Activated T-cell treated with anti-CD3 and anti-CD28 coated beads, Interleukin-2, amount 50 U/mL, for 72 hours (primary cell): ENCODE measurements at places on chromosomes 16 and 17.

DNA sequence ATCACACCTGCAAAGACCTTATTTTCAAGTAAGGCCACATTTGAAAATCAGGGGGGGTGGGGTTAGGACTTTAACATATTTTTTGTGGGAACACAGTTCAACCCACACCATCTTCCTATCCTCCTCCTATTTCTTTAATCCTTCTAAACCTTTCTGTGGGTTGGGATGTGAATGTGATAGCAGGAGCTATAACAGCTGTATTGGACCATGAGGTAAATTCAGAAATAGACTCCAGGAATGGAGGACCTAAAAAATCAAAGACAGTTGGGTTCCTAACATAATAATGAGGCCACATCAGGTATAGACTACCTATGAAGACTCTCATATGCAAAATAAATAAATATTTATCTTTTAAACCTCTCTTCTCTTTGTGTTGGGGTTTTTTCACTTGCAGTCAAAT, 451.4 kb downstream of the XYLT1 start:
- no peak for DNase-seq

DNA sequence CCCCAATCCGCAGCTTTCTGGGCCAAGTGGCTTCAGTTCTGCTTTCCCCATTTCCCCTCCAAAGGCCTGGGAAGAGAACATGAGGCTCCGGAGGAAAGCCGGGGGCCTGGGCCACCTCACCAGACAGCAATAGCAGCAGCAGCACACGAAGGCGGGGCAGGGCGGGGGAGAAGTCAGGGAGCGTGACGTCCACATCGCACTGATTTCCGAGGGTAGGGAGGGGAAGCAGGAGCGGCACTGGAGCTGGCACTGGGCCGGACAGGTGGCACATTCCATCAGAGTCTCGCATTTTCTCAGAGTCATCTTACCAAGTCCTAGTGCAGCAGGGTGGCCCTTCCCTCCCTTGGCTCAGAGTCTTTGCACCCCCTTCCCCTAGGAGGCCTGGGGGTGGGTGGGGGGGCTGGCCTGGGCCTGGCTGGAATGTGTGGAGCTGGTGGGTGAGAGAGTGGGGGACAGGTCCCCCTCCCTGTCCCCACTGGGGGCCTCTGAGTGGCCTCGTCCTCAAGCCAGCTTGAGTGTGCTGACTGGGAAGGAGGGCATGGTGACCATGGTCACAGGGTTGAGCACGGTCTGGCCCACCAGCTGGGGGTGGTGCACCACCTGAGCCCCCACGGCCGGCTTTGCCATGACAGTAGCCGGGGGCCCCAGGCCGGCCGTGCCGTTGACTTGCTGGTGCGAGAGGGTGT, 14.3 kb downstream of the MNT start:
- DNase-seq = no peak

DNA sequence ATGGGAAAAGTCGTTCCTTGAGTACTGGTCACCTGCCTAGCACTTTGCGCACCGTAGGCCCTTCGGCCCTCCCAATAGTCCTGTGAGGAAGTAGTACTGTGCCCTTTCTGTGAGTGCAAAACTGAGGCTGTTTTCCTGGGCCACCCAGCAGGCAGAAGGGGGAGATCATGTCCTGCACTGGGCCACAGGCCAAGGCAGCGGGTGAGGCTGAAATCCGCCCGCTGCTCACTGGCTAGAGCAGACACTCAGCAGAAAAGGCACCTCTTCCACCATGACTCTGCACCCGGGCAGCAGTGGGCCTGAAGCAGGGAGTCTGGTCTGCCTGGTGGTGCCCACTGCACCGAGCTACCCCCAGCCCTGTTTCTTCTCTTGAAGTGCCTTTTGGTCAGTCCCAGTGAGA, 20.2 kb downstream of the METTL22 start:
- no peak for DNase-seq

- DNase-seq = no peak
Measured at GRCh38 chr16:868846-869822, 68.6 kb upstream of the GNG13 start.

GRCh38 chr17:50712641-50713040, 4.9 kb upstream of the ANKRD40 start:
- DNase-seq = no peak

GRCh38 chr16:78998879-78999278, 601.7 kb downstream of the MAF start:
- DNase-seq = no peak

DNA sequence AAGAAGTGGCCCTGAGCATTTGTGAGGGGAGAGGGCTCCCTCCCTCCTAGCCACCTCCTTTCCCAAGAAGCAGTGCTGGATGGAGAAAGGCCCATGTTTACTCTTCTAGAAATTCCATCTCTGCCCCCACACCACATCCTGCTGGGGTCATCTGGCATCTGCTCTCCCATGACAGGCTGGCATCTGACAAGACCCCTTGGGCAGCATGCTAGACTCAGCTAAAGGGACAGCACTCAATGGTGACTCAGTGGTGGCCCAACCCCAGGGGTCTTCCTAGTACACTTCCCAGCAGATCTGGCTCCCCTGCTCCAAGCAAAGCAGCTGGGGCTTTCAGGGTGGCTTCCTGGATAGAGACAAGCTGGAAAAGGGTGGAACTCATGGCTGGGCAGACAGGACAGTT, 14.4 kb downstream of the SLC38A7 start:
- DNase-seq = no peak

DNA sequence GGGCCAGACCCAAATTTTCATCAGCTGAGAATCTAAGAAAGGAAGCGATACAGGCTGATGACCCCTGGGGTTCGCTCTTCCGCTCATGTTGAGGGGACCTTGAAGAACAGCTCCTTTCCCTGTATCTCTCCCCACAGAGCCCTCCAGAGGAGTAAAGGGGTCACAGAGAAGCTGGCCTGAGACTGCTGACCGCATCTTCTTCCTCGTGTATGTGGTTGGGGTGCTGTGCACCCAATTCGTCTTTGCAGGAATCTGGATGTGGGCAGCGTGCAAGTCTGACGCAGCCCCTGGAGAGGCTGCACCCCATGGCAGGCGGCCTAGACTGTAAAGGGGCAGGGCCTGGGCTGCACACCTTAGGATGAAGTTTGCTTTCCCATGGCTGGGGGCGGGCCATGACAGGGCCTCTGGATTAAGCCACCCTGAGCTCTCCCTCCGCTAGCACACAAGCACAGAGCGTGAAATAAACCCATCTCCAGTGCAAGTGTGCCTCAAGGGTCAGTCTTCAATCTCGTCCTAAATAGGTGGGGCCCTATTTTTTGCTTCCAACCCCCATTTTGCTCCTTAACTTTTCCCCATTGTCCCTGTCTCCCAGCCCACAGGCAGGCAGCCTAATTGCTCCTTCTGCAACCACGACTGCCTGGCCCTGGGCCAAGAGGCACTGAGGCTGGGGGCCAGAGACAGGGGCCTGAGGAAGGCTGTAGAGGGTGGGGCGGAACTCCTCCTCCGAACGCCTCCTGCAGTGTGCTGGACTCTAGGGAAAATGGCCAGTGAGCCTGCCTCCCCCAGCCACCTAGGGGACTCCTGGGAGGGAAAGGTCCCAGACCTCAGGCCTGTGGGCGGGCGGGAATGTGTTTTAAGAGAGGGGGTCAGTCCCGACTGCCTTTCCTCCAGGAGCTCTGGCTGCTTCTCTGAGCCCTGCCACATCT, 3.6 kb downstream of the ZACN start:
- DNase-seq = no peak

DNA sequence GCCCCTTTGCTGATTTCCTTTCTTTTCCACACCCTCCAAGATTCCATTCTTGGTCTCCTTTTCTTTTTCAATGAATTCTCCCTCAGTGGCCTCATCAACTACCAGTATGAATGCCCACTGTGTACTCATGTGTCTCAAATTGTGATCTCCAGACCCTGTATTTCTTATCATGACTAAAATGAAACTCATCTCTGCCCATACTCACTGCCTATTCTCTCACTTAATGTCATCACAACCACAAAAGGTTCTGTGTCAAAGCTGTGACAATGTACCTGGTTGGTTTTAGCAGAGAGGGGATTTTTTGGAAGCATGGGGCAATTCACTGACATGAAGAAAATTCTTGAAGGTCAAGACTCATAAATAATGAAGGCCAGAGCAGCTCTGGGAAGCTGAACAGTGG, 11.5 kb upstream of the TBX4 start:
- no peak for DNase-seq

- DNase-seq = no peak
Measured at GRCh38 chr16:80100186-80100585, 440.6 kb upstream of the DYNLRB2 start.

GRCh38 chr17:10628756-10629155, 28.4 kb downstream of the MYH3 start:
- peak; percentile 6 for DNase-seq

DNA sequence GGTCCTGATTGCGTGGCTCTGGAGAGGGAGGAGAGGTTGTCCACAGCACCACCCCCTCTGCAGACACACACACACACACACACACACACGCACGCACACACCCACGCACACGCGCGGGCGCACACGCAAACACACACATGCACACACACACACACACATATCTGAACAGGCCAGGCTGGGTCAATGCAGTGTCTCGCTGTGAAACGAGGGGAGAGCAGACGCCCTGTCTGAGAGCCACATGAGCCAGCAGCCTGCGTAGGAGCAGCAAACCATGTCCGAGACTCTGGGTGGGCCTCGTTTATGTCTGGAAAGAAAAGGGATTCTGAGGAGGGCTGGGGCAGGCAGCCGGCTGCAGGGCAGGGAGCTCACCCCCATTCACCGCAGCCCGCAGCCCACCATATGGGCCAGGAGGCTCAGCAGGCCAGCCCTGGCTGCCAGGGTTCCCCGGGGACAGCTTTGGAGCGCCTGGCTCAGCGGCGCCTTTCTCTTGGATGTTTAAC, 93.3 kb upstream of the TNRC6C start:
- DNase-seq = no peak

DNA sequence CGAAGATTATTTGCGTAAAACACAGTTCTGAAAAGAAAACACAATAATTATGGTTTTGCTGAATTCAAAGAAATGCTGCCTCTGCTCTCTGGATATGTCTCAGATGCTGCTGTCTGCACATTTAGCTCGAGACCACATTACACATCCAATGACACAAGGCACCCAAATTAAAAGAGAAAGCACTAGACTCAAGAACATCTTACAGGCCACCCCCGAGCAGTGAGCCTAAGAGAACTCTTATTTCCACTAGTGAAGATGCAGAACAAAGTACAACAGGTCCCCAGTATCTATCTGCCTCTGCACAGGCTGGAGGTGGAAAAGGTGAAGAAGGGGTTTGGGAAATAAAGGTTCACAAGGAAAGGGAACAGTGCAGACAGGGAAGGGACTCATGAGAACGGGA, 33.5 kb downstream of the GRB2 start:
- peak; percentile 42 for DNase-seq

DNA sequence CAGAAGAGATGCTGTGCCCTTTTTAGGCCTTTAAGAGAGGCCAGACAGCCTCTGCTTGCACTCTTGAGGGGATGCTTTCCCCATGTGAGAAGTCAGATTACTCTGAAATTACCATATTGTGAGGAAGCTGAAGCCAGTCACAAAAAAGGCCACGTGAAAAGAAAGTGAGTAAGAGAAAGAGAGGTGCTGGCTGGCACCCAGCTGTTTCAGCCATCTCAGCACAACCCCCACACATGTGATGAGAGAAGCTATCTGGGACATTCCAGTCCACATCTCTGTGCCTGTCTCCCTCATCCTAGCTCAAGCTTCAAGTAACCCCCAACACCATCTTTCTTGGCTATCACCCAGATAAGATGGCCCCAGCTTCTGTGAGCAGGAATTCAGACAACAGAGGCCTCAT, 131.4 kb downstream of the HS3ST2 start:
- no peak for DNase-seq

DNA sequence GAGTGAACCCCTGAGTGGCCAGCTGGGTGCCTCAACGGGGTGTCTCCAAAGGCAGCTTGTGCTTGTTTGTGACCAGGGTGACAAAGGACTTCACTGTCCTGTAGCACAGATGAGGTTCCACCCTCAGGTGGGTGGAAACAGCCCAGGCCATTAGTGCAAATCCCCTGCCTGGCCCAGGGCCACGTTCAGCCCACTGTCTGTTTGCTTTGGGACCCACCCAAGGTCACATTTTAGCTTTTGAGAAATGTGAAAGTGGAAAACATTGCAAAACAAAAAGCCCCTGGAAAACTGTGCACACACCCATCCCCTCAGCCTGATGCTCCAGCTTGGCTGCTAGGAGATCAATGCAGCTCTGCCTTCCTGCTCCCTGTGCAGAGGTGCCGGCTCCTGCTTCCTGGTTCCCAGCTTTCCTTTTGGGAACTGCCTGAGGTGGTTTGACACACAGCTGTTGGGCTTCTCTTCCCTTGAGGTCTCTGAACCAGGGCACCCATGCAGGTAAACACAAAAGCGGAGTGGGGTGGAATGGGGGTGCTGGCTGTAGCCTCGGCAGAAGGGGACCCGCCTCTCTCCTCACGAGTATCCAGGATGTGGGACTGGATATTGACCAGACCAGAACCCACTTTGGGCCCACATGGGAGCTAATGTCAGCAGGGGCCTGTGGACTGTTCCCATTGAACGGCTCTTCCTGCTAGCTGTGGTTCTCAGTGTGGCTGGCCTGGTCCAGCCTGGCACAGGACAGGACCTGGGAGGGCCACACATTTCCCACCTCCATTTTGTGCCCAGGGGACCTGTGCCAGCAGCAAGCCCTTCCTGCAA, 7.9 kb upstream of the SPHK1 start:
- no peak for DNase-seq

GRCh38 chr17:68459037-68459639, 1.8 kb upstream of the WIPI1 start:
- DNase-seq = peak; percentile 58

DNA sequence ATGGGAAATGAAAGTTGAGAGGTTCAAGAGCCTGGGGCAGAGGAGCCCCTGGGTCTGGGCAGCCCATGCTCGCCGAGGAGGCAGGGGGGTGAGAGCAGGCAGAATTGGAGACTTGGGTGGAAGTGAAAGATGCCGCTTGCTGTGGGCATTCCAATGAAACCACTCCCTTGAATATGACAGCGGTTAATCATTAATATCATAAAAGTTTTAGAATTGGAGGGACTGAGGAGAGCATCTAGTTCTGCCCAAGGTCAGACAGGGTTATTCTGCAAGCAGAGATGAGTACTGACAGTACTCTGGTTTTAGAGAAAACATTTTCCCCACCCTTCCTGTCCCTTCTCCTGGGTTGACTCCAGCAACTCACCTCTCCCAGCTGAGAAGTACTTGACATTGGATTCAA, 180.2 kb downstream of the MSI2 start:
- DNase-seq = no peak

DNA sequence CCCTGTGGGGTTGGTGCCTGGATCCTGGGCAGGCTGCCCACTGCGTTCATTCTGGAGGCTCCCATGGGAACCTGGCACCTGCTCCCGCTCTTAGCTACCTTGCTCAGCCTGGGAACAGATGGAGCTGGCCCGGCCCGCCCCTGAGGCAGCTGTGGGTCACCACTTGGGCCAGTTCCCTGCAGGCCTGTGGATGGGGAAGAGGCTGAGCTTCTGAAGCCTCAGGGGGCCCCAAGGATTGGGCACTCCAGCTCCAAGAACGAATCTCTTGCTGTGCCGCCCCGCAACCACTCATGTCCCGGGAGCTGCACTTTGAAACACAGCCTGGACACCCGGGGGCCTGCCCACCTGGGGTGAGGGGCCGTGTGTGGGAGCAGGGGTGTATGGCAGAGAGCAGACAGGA, 37.7 kb downstream of the BAHCC1 start:
- DNase-seq = no peak

GRCh38 chr17:82050761-82051641, 610 bp downstream of the RFNG start:
- DNase-seq = no peak
